ENCODE measurements at places on chromosomes 5 and 9.
A peak's percentile ranks its signal among the peaks of the same experiment; 100 is the strongest.

DNA sequence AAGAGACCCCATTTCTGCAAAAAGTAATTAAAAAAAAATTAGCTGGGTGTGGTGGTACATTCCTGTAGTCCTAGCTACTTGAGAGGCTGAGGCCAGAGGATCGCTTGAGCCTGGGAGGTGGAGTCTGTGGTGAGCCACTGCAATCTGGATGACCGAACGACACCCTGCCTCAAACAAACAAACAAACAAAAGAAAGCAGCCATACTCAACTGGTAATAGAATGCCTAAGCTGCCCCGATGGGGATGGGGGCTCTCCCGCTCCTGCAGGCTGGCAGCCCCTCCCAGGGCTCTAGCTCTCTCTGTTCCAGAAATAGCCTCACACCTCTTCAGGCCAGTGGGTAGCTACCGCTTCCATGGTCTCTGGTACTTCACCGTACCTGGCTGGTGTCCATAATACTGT, 241.8 kb downstream of the FANCC start:
- no peak for DNase-seq

DNA sequence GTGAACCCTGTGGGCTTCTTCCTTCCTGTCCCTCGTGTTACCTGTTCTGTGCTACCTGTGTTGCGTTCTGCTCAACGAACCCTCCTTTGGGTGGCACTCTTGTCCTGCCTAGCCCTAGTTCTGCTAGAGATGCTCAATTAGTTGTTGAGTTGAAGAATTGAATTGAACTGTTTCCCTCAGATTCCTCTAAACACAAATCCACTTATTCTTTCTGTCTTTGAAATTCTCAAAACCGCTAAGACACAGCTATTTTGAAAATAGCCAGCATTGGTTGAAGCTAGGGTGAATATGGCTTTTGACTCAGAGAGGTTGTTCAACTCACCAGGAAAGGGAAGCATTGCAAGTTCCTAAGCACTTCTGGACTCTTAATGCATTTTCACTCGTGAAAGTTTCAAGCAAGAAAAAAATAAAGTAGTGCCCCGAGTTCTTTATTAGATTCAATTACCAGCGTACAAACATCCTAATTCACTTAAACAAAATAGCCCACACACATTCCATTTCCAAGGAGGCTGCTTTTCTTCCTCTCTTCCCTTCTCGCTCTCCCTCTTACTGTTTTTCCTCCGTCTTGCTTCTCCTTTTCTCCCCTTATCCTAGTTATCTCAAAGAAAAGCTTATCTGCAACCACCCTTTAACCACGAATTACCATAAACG, 642 bp upstream of the ITGA1 start:
- DNase-seq: peak; percentile 39

- no peak for DNase-seq
Observed at GRCh38 chr9:24487250-24487861, 58.3 kb downstream of the IZUMO3 start.

DNA sequence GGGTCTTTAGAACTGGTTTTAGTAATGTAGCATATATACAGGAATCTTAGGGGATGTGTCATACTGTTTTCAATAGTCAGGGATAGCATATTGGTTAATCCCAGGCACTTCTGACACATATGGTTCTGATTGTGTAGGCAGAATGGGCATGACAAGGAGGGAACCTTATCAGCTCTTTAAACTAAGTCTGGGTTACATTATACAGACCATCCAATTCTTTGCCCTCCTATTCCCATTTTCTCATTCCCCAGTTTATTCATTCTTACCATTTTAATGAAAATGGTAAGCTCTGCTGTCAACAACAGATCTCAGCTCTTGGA, 85.1 kb downstream of the NDUFAF2 start:
- DNase-seq: no peak

DNA sequence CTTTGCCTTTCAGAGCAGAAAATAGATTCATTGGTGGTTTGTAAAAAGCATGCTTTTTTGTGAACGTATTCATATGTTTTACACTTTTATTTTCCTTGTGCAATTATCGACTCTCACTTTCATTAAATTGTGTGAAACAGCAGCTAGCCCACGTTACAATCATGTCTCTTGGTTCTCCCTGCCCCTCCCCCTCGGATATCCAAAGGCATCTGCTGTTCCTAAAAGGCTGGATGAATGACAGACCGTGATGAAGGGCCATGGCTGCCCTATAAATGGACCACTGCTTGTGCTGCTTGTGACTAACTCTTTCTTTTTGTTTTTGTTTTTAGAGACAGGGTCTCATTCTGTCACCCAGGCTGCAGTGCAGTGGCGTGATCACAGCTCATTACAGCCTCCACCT, 17.0 kb upstream of the SEMA4D start:
- DNase-seq: no peak

Data from CD4-positive, alpha-beta T cell treated with Interferon alpha-2 for 1 hour (primary cell).